Frontal cortex (tissue), 4 donors: ENCODE measurements at places on chromosomes 6 and 20. TPM values are rescaled to one million over a fixed set of nuclear protein-coding genes. Genes with fewer than 3 reads are reported as not detected.

- DNase-seq, result no peak
Observed at GRCh38 chr6:137968901-137969300, 101.8 kb downstream of the TNFAIP3 start.

DNA sequence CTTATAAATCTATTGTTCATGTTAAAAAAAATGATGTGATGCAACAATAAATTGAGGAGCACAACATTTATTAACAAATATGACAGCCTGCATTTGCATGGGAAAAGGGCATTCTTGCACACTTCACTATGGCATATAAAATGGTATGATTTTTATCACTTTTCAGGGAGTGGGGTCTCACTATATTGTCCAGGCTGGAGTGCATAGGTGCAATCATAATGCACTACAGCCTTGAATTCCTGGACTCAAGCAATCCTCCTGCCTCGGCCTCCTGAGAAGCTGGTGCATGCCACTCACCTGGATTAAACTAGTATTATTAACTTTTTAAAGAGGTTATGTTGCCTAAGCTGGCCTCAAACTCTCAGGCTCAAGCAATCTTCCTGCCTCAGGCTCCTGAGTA, 11.4 kb downstream of the NUP43 start:
- DNase-seq, result no peak

- DNase-seq, result no peak
Observed at GRCh38 chr6:167697316-167697715, 129.4 kb upstream of the AFDN start.

DNA sequence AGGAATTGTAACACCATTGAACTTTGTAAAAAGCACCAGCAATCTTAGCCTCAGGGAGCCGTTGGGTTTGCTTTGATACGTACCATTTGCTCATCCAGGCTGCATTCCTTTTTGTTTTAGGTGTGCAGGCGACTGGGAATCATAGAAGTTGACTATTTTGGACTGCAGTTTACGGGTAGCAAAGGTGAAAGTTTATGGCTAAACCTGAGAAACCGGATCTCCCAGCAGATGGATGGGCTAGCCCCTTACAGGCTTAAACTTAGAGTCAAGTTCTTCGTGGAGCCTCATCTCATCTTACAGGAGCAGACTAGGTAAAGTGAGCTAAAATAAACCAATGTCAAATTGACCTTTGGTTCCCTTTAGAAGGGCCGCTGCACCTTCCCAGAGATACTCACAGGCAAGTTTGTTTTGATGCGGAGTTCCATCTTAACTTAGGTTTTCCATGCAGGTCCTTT, 1.6 kb downstream of the MYLIP start:
- no peak for DNase-seq

- DNase-seq, result no peak
Observed at GRCh38 chr6:38509713-38510112, 130.0 kb downstream of the BTBD9 start.

GRCh38 chr6:143058987-143059386, 1.7 kb upstream of the AIG1 start:
- DNase-seq, result no peak

- DNase-seq, result no peak
Observed at GRCh38 chr6:149888093-149888492, 9.8 kb downstream of the RAET1E start.

- DNase-seq, result no peak
Observed at GRCh38 chr20:49505518-49505917, 23.1 kb upstream of the KCNB1 start.

DNA sequence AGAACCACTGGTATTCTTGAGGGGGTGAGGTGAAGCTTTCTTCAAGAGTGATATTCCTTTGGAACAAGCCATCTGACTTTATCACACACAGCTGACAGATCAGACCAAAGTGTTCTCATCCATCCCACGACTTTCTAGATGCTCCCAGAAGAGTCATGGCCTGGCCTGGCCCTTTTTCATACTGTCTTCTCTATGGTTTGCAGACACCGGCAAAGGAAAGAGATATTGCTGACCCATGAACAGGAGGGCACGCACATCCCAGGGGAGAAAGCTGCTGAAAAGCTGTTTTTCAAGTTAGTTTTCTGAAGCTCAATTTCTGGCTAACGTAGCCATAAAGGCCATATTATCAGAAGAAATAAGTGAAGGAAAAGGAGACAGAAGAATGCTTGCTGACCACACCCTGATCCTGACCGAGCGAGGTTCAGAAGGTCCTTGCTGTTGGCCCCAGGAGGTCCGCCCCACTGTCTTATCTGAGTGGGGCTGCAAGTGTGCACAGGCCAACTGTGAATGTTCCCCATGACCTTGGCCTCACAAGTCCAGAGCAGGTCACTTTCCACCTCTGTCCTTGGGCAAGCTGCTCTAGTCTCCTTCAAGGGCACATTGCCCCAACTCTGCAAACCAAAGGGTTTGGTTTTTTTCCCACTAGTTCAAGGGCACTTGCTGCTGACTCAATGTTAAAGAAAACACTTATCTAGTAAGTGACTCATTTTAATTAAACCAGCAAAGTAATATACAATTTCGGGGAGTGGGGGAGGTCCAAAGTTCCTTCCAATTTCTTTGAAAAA, 2.0 kb downstream of the ACSS1 start:
- no peak for DNase-seq

DNA sequence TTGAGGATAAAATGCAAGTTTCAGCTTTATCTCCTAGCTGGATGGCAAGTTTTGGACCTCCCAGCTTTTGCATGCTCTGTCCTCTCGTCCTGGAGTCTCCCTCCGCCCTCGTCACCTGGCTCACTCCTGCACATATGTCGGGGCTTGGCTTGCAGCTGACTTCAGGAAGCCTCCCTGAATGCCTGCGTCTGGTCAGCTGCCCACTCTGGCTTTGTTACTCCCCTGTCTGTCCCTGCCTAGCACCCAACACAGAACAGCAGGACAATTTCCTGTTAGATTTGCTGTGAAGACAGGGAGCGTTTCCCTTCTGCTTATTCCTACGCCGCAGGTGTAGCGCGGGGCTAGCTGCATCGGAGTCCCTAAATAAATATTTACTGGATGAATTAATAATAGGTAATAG, 5.4 kb downstream of the JPH2 start:
- DNase-seq, result no peak

GRCh38 chr20:46905364-46906125, 10.9 kb downstream of the EYA2 start:
- DNase-seq, result no peak

GRCh38 chr20:19112828-19113227, 99.6 kb upstream of the SLC24A3 start:
- DNase-seq, result no peak

DNA sequence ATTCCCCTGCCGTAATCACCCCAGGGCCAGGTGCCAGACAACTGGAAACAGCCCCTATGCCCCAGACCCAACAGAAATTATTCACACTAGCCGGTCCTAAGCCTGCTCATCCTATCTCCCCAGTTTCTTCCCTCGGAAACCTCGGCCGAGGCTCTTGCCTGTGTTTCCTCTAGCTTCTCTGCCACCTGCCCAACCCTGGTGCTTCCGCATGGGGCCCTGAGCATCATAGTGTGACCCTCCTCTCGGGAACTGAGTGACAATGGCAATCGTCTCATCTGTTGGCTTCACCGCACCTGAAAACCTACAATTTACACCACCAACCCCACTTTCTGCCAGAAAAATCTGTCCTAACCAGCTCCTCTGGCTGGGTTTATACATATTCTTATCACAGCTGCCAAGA, 257.3 kb downstream of the SOD2 start:
- DNase-seq, result no peak

DNA sequence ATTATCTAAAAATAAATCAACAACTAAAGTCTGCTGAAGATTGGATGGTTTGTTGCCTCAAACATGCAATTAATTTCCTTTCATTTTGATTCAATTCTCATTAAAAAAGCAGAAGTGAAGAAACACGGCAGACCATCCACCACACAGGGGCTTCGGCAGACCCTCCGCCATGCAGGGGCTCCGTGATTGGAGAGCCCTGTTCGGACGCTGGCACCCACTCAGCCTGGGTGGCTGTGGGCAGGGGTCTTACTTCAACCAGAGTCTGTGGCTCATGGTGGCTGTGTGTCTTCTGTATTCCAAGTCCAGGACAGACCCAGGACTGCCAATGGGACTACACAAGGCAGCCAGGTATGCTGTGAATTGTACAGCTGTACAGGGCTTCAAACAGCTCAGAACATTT, 86.9 kb upstream of the FRMD1 start:
- DNase-seq, result no peak

DNA sequence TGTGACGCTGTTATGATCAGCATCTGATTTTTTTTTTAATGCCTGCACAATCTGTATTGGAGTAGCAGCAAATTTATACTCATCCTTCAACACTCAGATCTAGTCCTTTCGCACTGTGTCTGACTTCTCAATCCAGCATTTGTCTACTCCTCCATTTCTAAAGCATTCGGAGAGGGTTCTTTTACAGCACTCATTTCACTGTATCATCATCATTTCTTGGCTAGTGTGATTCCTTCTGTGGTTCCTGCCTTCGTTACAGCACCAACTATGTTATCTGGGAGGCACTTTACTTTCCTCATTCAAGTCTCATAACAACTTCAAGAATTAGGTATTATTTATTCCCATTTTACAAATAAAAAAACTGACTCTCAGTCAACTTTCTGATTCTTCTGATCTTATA, 18.0 kb downstream of the NUDT3 start:
- no peak for DNase-seq

GRCh38 chr6:144158133-144158532, 7.8 kb downstream of the STX11 start:
- no peak for DNase-seq

- no peak for DNase-seq
Observed at GRCh38 chr20:4102381-4102780, 87.0 kb upstream of the RNF24 start.

DNA sequence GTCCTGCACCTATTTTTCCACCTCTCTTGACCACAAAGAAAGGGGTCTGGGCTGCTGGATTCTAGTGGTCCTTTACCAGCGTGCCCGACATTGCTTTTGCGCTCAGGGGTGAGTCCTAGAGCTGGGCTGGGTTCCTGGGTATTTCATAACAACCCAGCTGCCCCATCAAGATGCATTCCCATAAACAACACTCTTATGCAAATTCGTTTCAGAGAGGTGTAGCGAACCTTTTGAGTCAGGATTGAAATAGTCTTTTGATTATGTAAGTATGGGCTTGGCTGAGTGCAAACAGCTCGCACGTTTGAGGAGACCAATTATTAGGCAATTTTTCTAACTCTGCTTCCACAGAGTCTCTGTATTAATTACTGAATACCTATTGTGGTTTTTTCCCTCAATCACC, 13.7 kb downstream of the ACOT13 start:
- DNase-seq, result no peak

GRCh38 chr6:37762806-37763205, 56.7 kb upstream of the ZFAND3 start:
- no peak for DNase-seq

DNA sequence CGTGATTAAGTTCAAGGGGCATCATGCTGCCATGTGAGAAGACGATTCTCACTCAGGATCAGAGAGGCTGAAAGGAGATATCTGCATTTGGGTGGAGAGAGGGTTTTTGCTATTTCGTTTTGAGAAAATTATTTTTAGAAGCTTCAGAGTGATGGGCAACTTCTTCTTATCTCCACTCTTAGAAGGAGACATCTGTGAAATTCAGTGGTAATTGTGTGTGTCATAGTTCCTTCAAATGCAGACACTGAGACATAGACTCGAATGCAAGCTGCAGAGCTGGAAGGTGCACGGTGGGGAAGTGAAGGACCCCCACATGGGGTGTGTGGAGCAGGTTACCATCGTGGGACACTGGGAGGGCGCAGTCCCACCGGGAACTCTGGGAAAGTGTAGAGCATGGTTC, 116.8 kb downstream of the PRND start:
- DNase-seq, result no peak

GRCh38 chr6:113647143-113647889, 209.8 kb upstream of the MARCKS start:
- DNase-seq, result no peak

DNA sequence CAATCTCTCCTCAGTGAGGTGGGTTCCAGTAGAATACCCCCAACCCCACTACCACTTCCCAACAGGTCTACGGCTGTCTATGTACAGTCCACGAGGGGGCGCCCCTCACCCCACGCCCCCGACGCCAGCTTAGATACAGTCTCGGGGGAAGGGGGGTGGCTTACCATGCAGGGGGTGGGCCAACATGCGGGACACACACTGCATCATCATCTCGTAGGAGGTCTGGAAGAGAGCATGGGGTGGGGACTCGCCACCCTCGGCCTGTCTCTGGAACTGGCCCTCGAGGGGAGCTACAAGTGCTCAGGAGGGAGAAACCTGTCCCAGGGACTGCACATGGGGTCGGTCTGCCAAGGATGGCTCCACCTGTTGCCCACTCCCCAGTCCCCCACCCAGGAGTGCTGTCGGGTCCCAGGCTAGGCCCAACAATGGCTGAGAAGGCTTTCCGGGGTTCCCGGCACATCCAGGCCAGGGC, 8.5 kb downstream of the MTCH1 start:
- DNase-seq, result no peak

DNA sequence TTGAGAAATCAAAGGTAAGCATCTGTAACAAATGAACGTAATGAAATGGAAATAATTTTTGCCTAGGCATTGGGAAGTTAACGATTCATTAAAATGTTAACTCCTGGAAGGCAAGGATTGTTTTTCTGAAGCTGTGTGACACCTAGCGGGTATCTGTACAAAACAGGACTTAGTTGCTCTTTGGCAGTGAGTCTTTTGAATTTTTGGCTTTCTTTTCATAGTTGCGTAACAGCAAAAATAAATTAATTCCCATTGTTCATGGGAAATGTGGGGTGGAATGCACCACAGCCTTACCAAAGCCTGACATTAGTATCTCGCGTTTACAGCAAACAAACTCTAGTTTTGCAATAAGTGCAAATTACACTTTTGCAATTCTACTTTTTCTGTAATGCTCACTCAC, 92.7 kb upstream of the DTNBP1 start:
- DNase-seq, result no peak

Gene TNF
- not detected for total RNA-seq

Gene GSTA3
- not detected for total RNA-seq

Gene RBPJL
- not detected for total RNA-seq

Gene PTPRT
- 26.9 TPM for total RNA-seq

Gene LY6G6C
- total RNA-seq, result not detected

Gene TSBP1
- total RNA-seq, result not detected

Gene GRM4
- total RNA-seq, result 3.7 TPM

Gene OSTM1
- 50.1 TPM for total RNA-seq

Gene RNF39
- not detected for total RNA-seq

Gene PROKR2
- 8.6 TPM for total RNA-seq

Gene WFDC12
- not detected for total RNA-seq

Gene ELOVL5
- total RNA-seq, result 50.5 TPM
